ENCODE measurements at places on chromosomes 3 and 15. TPM values are rescaled to one million over a fixed set of nuclear protein-coding genes. Genes with fewer than 3 reads are reported as not detected.

Gene IGDCC3
- not detected for total RNA-seq

DNA sequence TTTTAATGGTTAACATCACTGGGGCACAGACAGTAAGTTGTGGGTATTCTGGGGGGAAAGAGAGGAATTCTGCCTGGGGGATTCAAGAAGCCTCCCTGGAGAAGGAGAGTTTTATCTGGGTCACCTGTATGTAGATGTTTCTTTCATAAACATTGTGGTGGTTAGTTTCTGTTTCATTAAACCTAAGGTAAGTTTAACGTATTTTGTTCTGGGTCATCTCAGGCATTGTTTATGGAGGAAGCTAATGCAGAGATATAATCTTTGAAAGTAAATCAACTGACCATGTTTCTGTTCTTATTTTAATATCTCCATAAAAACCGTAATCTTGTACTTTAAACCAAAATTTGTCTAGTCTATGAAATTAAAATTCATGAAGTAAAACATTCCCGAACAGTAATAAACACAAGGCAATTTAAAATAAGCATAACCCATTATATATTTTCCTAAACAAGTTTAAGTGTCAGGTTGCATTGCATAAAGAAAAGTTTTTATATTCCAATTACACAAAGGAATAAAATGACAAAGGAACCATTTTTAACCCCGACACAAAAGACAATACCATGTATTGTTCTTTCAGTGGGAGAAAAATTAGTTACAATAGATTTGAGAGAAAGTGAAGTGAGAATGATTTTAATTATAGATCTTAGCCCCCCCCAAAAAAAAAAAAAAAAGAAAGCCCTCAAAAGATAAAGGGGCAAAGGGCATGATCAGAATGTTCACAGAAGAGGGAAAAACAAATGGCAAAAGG is 274.6 kb upstream of the TBL1XR1 start:
- DNase-seq, result no peak

DNA sequence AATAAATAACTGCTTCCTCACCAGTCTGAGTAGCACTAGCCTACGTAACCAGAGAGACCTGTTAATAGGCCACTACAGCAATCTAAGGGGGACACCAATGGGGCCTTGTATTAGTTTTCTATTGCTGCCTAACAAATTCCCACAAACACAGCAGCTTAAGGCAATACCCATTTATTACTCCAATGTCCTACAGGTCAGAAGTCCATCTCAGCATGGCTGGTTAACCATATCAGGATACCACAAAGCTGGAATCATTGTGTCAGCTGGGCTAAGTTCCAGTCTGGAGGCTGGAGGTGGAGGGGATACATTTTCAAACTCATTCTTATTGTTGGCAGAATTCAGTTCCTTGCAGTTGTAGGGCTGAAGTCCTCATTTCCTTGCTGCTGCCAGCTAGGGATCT is 331.9 kb downstream of the ULK4 start:
- no peak for DNase-seq

GRCh38 chr15:92473756-92474155 is 80.1 kb downstream of the ST8SIA2 start:
- DNase-seq, result no peak

Gene BFSP2
- total RNA-seq, result not detected

- no peak for DNase-seq
These were observed 76.7 kb downstream of the PLD1 start for GRCh38 chr3:171733561-171733960.

Gene PLA2G4F
- not detected for total RNA-seq

DNA sequence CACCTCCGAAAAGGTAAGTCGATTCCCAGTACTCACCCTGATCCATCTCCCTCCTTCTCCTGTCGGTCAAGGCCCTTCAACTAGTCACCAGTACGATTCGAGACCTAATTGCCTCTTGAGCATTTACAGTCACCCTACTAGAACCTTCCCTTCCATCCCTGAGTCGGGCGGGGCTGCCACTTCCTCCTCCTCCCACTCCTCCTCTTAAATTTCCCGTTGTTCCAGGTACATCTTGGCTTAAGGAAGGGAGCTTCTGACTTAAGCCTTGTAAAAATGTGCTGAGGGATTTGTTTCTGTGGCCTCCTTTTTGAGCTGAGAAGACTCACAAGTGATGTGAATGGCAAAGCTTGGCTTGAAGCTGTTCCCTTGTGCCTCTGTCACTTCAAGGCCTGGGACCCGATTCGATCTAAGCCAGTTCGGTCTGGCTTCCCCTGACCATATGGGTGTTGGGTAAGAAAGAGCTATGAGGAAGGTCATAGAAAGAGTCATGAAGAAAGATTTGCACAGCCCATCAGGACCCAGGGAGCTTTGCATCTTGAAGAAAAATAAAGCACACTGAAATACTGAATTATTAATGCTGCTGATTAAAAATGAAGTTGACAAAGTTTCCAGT is 28.1 kb downstream of the LCMT2 start:
- DNase-seq, result no peak

Gene PSTPIP1
- total RNA-seq, result 24.8 TPM

DNA sequence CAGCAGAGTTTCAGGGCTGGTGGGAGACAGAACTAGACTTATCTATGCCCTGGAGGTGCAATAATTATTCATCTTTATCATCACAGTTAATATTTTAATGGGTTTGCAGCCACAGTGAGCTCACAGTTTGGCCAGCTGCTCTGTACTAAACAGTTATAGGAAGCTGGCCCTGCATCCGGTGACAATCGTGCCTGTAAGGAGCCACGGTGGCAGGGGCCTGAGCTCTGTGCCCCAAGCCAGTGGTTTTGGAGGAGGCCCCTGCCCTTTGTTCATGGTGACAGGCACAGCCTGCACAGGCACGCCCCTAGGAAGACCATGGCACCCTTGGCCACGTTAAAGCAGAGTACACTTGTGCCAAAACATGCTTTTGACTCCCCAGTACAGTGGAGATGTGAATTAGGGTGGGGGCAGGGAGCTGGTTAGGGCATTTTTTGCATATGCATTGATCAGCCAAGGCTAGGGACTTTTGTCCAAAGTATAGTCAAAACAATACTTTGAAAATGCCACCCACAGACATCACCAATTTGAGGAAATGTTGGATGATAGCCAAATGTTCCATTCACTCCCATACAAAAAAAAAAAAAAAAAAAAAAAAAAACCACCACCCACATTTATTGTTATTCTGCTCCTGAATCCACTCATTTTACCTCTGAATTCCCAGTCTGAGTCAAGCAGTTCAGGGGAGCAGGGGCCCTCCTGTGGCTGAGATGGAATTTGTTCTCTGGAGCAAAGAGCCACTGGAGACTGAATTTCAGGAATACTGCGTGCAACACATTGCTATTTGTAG is 3.4 kb upstream of the RFTN1 start:
- DNase-seq, result no peak

Gene FEM1B
- 48.7 TPM for total RNA-seq

DNA sequence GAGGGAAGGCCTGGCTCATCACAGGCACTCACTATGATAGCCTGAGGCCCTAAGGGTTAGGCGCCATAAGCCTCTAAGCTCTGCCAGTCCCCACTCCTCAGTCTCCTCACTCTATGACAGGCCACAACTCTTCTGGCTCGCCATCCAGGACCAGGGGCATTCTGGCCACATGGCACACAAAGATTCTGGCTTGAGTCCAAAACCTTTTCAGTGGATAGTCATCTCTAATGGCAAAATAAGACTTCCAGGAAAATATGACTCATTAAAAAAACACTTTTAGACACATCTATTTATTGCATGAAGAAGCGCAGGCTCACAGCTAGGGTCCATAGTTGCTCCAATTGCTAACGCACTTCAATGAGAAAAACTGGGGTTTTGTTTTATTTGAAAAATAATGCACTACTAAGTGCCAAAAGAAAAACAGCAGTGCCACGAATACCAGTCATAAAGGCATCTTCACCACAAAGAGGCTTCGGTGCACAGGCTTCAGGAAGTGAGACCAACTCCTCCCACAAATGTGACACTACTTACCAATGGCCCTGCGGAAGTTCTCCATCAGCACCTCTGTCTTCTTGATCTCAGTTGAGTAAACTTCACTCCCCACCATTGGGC is 11.1 kb downstream of the RUVBL1 start:
- no peak for DNase-seq

DNA sequence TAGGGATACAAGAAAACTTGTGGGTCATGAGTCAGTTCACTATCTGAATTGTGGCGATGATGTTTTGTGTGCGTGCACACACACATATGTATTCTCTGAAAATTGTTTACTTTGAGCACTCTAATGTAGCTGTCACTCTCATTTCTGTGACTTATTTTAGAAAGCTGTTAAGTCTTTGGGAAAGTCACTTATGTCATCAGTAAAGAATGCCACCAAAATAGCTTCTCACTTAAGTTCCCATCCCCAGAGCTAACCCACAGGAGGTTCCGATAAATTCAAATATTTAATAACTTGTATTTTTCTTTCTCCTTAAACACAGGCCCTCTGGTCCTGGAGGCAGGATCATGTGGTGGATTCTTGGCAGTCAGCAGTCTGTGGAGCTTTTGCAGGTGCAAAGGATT is 138.3 kb downstream of the LRIG1 start:
- DNase-seq, result no peak

DNA sequence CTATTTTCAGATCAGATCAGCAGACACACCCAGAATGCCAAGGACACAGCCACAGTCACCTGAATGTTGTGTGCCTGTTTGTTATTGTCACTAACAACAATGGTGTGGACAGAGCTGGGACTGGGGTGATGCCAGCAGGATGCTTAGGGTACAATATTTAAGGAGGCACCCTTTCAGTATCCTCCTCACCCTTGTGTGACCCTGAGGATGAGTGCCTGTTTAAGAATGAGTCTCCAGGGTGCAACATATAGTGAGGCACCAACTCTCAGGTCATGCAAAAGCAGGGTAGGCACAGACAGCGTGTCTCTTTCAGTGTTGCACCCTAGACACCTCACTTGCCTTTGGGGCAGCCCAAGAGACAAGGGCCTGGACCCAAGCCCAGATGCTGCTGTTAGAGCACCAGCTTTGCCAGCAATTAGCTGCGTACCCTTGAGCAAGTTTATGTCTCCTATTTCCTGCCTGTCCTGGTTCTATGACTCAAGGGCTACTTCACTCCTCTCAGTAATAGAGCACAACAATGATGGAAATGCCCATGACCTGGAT is 122.6 kb downstream of the AQP9 start:
- DNase-seq, result no peak

DNA sequence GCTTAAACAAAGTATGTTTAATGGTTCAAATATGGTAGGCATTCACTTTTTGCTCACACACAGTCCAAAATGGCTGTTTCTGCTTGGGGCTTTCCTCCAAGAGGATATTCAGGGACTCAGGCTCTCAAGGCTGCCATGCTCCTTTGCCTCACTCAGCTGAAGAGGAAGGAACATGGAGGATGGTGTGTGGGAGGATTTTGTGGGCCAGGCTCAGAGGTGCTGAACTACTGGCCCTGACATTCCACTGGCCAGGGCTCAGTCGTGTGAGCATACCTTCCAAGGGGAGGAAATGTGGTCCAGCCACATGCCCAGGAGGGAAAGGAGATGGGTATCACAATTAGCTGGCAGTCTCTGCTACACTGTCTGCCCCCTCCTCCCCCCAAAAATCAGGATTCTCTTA is 8.7 kb downstream of the PXYLP1 start:
- no peak for DNase-seq

Gene PLA1A
- 3.4 TPM for total RNA-seq

- DNase-seq, result no peak
These were observed 52.7 kb upstream of the MAP4 start for GRCh38 chr3:48068886-48069285.

- DNase-seq, result no peak
These were observed 8.3 kb upstream of the PLCH1 start for GRCh38 chr3:155753038-155753639.

Data from mesenteric fat pad (tissue), 1 donor.